ENCODE measurements at places on chromosomes 2 and 18. TPM values are rescaled to one million over a fixed set of nuclear protein-coding genes. Genes with fewer than 3 reads are reported as not detected.

- DNase-seq = no peak
Observed at GRCh38 chr2:74849228-74849892, 15.4 kb downstream of the HK2 start.

DNA sequence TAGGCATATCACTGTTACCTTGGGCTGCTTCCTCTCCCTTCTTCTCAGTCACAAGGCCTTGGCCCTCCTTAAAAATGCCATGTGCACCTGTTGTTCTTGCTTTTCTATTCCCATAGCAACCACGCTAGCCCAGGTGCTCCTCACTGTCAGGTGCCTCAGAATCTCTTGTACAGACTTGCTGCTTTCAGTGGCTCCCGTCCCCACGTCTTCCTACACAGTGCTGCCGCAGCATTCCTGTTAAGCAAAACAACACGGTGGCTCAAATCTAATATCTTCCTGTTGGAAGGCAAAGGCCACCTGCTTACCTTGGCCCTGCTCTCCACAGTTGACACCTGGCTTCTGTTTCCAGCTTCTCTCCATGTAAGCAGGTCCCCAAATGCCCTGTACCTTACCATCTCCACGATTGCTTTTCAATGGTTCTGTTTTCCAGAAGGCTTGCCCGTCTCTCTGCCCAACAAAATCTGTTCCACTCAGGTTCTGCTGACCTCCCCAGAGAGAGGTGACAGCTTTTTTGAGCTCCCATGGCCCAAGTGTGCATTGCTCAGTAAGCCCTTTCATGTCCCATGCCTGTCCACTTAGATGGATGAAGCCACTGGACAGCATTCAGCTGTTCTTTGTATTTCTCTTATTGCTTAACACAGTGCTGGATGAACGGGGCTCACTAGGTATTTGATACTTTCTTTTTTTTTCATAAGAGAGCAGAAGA, 240.4 kb downstream of the PRKCE start:
- DNase-seq = no peak

GRCh38 chr18:12857991-12858544, 26.0 kb downstream of the PTPN2 start:
- DNase-seq = no peak

The STAMBP gene
- 57.4 TPM for polyA plus RNA-seq

DNA sequence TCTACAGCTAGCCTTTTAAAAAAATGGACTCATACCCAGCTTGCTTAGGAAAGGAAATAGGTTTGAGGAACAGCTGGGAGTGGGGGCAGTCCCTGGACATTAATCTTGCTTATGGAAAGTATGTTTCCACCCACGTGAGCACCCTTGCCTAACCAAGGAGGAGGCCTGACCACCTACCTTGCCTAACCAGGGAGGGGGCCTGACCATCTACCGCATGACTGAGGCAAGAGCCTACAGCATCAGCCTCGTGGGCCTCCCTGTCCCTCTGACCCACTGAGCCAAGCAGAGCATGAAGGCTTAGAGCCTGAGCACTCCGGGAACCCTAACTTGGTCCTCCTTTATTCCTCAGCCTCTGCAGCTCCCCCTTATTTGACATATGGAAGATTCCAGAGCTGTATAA, 20.2 kb downstream of the PRKAG3 start:
- DNase-seq = no peak
